OCI-M1 (cell line): ENCODE measurements at places on chromosomes 7 and 10.
A peak's percentile ranks its signal among the peaks of the same experiment; 100 is the strongest.

DNA sequence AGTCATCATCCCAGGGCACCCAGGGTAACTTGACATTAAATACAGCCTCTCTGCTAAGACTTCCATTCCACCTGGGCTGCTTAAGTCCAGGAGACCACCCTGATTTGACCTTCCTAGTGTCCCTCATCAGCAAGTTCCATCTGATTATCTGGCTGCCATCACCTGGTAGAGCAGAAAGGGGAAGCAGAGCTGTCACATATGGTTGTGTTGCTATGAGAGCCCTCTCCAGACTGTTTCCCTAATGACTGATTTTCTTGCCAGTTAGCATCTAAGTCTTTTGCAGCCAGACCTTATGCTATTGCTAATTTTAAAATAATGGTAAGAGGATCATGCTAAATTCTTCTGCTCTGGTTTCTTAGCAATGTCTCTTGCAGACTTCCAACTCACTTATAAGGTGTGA, 38.7 kb downstream of the KCNH2 start:
- peak; percentile 30 for DNase-seq

DNA sequence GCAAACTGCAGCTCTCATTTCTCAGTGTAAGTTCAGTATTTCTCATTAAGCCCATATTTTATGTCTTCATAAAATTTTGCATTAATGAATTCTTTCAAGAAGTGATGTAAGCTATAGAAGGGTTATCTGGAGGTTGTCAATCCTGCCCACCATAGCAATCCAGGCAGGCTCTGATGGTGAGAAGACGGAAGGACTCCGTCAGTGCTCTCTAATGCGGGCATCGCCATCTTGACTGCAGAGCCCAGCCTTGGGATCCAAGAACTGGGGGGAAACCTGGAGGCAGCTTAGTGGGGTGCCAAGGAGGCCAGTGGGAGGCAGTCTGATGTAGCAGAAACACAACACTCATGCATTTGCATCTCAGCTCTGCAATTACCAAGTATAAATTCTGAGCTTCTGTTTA, 707.4 kb upstream of the NRP1 start:
- no peak for DNase-seq

GRCh38 chr7:44883961-44884620, 1.2 kb downstream of the PURB start:
- no peak for DNase-seq

DNA sequence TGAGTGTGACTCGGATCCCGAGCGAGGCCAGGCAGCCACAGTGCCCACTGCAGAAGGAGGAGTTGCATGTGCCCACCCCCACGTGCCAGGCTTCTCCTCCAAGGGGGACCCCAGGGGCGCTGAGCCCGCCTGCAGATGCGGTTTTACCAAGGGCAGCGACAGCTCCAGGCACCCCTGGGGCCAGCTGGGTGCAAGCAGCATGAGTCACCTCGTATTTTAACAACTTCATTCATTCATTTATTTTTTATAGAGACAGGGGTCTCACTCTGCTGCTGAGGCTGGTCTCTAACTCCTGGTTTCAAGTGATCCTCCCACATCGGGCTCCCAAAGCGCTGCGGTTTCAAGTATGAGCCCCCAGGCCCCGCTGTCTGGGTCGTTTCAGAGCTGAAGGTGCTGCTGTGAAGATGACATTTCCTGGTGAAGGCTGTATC, 1.3 kb upstream of the FOXL3 start:
- DNase-seq: no peak

- DNase-seq: peak; percentile 49
Observed at GRCh38 chr7:12258074-12258473, 47.0 kb downstream of the TMEM106B start.

- DNase-seq: peak; percentile 71
Observed at GRCh38 chr10:48493083-48493871, 111.6 kb downstream of the ARHGAP22 start.

GRCh38 chr7:42180806-42181205, 56.2 kb downstream of the GLI3 start:
- DNase-seq: no peak

DNA sequence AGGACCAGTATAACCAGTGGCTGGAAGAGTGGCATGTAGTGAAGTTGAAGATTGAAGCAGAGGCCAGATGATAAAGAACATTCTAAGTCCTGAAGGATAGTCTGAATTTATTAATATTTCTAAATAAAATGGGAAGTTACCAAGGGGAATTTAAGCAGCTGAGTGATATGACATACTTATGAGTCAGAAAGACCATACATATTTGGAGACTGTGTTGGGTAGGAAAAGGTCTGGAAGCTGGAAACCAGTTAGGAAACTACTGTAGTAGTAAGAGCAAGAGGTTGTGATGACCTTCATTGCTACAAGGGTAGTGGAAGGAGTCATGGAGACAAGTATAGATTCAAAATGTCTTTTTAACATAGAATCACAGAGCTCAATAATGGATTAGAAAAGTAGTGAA, 752.3 kb downstream of the SUGCT start:
- no peak for DNase-seq

GRCh38 chr7:22713463-22713862, 13.5 kb upstream of the IL6 start:
- DNase-seq: no peak

DNA sequence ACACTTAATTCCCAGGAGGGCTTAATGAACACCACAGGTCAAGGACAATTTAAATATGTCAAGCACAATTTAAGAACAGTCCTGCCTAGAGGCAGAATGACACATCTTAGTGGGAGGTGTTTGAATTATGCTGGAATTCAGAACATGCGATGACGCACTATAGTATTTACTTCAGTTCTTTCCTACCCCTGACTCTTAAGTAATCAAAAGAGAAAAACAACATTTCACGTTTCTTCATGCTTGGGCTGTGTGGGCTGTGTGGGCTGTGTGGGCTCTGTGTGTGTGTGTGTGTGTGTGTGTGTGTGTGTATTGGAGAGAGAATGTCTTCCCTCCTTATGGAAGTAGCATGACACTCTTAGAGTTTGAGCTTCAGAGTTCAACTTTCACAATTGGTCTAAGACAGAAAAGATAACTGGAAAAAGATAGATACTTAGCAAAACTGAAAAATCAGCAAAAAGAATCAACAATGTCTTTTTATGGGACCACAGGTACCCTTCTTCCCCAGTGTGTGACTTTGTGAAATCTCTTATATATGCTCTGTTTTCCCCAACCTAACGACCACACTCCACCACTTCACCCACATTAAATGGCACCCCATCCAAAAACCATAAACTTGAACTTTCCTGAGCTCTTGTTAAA, 33.7 kb upstream of the CABCOCO1 start:
- DNase-seq: no peak

GRCh38 chr10:126212738-126213137, 175.5 kb downstream of the ADAM12 start:
- DNase-seq: no peak

GRCh38 chr10:78215645-78216044, 182.0 kb downstream of the RPS24 start:
- peak; percentile 23 for DNase-seq

DNA sequence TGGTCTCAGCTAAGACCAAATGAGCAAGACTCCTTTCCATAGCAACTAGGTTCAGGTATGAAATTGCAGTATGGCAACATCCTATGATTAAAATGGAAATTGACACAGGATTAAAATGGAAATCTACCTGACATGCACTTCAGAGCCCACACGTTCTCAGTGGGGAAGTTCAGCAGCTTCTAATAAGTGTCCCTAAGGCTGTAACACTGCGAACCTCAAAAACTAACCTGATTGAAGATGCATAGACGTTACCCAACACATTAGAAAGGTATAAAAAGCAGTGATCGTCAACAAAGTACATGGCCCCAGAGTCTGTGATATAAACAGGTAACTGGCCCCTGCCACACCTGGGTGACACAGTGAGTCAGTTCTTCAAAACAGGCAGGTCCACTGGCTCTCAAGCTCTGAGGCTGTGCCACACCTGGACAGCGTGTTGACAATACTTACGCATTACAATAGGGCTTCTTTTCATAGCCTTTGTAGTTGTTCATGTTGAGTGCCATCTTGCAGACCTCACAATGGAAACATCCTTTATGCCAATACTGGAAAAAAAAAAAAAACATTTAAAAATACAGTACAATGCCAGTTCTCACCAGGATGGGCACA, 274.9 kb upstream of the NEBL start:
- DNase-seq: no peak

DNA sequence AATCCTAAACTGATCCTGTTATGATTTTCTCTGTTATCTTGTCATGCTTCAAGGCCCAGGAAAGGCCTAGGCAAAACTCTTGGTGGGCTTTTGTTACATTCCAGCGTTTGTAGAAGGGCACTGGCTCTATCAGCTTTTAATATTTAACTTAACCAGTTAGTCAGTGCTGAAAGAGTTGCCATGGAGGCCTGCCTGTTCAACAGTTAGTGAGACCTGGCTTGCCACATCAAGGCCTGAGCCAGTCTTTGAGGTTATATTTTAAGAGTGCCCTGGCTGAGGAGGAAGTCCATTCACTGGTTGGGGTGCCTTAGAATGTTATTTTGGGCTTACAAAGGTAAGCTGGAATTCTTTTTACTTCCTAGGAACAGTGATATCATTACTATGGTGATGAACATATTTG, 144.1 kb upstream of the NRG3 start:
- no peak for DNase-seq

- peak; percentile 81 for DNase-seq
Observed at GRCh38 chr7:133511252-133511651, 258.4 kb downstream of the EXOC4 start.

GRCh38 chr10:133196936-133197758, 32.9 kb upstream of the UTF1 start:
- no peak for DNase-seq

DNA sequence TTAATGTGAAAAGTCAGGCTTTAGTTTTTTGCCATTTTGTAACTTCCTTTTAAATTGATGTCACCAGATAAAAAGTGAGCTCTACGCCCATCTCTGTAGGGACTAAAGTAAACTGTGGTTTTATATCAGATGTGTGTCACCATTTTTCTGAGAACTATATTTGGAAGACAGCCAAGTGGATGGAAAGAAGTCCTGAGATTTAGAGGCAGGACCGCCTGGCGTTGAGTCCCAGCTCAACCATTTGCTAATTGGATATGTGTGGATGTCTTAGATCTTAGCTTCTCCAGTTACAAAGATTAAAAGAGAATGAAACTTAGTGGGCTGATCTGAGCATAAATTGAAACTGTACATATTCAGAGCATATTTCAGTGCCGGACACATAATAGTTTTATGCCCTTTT, 691.6 kb upstream of the CELF2 start:
- peak; percentile 78 for DNase-seq
